Activated CD8-positive, alpha-beta memory T cell treated with anti-CD3 and anti-CD28 coated beads for 1 hour (primary cell): ENCODE measurements at places on chromosomes 3 and 15.

DNA sequence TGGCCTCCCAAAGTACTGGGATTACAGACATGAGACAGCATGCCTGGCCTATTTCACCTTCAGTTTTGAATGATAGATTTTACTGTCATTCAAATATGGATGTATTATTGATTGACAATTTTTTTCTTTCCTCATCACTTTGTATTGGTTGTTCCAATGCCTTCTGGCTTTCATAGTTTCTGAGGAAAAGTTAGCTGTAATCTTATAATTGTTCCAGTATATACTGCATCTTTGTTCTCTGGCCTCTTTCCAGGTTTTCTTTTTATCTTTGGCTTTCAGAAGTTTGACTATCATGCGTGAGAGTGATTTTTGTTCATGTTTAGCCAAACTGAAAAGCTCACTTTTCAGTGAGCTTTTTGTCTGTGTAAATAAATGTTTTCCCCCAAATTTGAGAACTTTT, 157.1 kb downstream of the RSRC1 start:
- DNase-seq, result no peak

- no peak for DNase-seq
Measured at GRCh38 chr3:136067211-136067610, 101.7 kb downstream of the PPP2R3A start.

GRCh38 chr3:119647843-119648575, 12.4 kb downstream of the POPDC2 start:
- no peak for DNase-seq

DNA sequence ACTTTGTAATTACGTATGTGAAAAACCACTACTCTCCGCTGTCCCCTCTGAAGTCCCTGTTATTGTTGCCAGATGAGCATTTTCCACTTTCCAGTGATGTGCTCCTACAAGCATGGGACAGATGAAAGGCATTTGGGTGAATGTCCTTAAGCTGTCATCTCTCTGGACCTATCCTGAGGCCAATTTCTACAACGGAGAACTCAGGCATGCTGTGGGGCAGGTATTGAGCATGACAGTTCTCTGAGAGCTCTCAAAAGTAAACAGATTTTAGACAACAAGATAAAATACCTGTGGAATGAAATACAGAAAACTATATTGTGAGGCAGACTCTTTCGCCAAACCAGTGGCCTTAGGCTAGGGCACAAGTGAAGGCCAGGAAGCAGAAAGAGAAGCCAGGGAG, 656.5 kb upstream of the NR2F2 start:
- DNase-seq, result no peak

DNA sequence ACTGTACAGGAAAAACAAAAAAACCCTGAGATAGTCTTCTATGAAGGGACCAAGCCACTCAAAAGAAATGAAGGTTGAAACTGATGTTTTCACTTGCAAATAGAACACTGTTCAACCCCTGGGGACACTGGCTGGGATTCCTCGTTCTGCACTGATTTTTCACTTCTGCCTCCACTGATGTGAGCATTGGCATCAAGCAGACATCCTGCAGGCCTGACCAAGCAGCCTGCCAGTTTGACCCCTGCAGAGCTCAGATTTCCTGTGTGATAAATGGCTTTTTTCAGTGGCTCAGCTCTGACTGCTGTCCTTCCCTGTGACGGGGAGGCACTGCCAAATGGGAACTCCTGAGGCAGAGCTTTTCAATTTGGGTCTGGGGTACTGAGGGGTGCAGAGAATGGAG, 50.0 kb downstream of the RASGRP1 start:
- no peak for DNase-seq

DNA sequence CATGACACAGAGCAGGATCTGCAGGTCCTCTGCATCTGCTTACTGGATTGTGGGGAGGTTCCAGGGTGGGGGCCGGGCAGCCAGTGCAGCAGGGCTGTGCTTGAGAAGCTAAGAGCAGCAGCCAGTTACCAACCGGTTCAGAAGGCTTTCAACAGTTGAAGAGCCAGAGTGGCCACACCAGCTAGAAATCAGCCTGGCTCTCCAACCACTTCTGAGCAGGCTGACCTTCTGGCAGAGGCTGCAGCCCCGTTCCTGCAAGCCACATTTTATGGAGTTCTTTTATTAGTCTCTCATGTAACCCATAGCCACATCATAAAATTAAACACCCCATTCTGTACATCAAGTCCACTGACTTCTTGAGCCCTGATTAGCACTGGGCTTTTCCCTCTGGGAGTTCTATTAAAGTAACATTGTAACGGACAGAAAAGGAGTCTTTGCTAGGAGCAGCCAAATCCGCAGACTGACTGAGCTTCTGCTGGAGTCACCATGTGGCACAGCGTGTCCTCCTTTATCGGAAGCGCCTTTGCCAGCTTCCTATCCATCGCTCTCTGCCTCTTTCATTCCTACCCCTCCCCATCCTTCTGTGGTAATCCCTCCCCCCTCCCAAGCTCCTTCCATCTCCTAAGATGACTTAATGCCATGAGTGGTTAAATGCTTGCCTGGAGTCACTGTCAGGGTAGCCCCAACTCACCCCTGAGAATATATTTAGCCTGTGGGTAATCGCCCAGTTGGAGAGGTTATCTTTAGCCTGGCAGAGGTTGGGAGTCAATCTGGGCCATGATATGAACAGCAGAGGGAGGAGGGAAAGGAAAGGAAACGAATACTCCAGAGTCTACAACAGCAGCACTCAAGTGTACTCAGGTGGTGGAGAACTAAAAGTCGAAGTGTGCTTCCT, 138.5 kb upstream of the HES1 start:
- no peak for DNase-seq

GRCh38 chr3:99969136-99969535, 145.2 kb downstream of the FILIP1L start:
- no peak for DNase-seq

DNA sequence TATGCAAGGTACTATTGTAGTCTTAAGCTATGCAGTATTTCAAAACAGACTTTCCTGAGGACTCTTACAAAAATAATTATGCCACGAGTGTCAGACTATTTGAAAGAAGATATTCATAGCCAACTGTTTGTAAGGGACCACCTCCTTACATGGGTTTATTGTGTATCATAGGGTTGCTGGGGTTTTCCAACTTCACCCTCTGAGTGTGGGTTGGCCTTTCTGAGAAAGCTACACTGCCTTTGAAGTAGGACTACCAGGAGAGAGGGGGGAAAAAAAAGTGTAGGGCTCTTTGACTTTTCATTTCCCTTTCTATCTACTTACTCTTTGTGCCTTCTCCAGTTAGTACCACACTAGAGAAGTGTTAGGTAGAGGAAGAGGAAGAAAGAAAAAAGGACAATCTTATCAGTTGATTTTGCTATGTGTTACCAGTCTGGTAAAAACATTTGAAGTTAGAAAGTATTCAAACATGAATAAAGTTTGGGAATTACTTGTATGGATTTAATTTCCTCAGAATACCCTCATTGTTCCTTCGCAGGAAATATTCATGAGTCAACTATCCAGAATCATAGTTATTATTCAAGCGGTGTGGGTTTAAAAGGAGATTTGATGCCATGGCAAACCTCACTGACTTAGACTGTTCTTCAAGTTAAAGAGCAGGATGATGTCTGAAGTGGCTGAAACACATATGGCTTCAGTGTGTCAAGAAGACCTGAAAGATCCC, 329.3 kb upstream of the THBS1 start:
- DNase-seq, result no peak

GRCh38 chr3:40120806-40121205, 188.7 kb upstream of the EIF1B start:
- no peak for DNase-seq

GRCh38 chr15:84862214-84862975, 22.1 kb upstream of the SLC28A1 start:
- no peak for DNase-seq

DNA sequence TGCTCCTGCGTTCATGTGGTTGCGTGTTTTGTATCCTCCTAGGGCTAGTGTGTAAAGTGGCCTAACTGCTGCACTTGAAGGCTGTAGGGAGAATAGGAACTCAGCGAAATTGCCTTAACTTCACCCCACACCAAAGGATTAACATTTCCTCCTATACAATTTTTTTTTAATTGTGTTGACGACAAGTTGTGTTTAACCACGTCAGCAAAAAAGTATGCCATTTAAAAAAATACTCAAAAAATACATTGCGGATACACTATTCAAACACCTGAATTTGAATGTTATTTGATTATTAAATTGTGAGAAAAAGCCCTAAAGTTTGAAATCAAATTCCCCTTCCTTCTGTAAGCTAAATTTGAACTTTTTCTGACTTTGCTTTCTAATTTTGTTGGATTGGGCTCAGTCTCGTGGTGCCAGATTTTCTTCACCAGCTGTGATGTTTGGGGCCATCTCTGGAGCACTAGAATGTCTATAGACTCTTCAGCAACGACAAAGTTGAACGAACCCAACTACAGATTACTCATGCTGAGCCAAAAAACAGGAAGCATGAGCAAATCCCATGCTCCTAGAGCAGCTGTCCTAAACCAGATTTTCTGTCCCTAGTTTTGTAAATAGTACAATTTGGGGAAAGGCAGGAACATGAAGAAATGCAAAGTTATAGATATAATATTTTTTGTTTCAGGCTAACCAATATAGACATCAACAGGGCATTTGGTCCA, 8.1 kb upstream of the SLC9A9 start:
- no peak for DNase-seq

DNA sequence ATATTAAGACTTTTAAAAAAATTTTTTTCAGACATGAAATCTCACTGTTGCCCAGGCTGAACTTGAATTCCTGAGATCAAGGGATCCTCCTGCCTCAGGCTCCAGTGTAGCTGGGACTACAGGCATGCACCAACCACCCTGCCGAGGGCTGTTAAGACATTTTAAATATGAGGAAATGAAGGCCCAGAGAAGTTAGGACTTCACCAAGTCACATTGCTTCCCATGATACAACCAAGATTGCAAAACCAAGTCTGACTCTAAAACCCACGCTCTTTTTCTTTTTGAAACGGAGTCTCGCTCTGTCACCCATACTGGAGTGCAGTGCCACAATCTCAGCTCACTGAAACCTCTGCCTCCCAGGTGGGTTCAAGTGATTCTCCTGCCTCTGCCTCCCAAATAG, 28.0 kb downstream of the PTPN9 start:
- no peak for DNase-seq

- no peak for DNase-seq
Measured at GRCh38 chr3:101780661-101781060, 1.6 kb downstream of the NXPE3 start.

DNA sequence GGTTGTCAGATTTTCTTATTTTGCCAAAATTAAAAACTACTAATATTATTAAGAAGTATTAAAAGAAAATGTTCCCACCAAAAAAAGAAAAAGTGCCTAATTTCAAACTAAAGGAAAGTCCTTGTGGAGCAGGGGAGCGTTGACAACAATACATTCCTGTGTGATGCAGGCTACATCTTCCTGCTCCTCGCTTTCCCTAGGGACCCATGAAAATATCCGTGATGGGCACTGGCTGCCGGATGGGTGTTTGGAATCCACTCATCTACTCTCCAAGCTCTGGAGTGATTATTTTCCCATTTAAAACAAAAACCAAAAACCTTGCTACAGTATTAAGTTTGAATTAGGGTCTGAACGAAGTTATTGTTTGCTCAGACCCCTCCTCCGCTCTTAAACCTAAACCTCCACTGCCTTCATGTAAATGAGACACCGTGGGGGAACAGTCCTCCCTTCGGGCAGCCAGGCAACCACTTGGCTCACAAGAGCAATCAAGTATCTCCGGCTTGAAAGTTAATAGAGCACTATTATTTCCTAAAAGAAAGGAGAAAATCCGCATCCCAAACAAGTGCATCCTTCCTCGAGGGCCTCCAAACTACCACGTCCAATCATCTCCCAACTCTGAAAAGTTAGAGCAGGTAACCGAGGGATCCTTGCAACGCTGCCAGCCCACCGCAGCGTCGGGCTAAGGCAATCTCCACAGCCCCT, 1.5 kb downstream of the ITGB5 start:
- no peak for DNase-seq

- no peak for DNase-seq
Measured at GRCh38 chr15:42621996-42622925, 46.9 kb downstream of the STARD9 start.

DNA sequence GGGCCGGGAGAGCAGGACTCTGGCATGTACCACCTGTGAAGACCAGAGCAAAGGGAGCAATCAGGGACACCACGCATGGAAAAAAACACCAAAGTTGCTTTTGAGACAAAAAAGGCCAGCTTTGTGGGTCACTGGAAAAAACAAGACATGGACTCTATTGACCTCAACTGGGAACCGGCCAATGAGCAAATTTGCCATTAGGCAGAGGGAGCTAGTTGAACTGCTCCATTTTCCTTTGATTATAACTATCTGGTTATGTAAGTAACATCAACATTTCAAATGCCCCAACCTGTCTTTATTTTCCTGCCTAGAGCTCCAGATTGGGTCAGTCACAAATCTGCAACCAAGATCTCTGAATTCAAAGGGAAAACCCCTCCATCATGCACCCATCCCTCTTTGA, 86.0 kb downstream of the ZNF385D start:
- DNase-seq, result no peak

DNA sequence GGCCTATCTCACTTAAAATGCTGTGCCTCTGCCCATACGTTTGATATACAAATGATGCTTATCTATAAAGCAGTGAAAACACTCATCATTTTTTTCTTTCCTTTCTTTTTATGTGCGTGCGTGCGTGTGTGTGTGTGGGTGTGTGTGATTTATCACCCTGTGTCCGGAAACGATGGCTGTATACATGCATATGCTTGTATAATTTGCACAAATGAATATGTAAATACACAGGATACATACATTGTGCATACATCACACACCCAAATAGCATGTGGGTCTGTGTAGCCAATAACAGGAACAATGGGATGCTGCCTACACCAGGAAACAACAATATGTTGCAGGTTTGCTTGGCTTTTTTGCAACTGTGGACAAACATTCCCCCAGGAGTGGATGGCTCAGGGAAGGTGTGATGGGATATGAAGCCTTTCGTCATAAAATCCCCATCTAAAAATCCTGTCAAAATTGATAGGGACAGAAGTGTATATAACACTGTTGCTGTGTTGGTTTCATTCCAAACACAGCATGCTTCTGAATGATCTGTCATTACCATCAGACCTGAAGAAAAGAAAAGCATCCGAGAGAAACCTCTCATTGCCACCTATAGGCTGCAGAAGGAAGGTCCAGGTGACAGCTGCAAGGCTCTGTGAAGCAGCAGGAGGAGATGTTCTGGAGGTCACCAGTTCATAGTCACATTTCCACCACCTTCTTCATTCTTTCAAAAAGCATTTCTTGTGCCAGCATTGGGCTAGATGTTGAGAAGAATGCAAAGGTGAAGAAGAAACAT, 503.9 kb upstream of the NR2F2 start:
- DNase-seq, result no peak

- no peak for DNase-seq
Measured at GRCh38 chr15:68812597-68813431, 7.9 kb downstream of the ANP32A start.

DNA sequence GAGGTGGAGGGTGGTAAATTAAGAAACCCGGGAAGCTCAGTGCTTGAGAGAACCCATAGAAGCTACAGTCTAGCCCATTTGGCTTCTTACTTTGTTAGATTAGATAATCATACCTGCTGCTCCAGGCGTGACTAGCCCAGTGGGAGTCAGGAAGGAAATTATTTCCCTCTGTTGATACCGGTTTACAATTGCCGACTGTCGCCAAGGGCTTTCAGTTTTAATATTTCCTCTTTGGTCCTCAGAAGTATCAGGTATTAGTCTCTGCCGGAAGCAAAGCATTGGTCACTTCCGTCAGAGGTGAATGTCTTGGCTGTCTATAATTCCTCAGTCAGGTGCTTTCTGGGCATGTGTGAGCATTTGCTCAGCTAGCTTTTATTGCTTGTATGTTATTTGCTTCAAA, 75.2 kb downstream of the LPP start:
- DNase-seq, result no peak
